NCI-H1105 treated with DMSO at 0.1 percent for 48 hours (cell line): ENCODE measurements at places on chromosomes 2 and 18.

- no peak for DNase-seq
These were observed 91.1 kb downstream of the MEP1B start for GRCh38 chr18:32280911-32281310.

GRCh38 chr2:110659248-110659647 is 18.6 kb downstream of the BUB1 start:
- DNase-seq, result no peak

DNA sequence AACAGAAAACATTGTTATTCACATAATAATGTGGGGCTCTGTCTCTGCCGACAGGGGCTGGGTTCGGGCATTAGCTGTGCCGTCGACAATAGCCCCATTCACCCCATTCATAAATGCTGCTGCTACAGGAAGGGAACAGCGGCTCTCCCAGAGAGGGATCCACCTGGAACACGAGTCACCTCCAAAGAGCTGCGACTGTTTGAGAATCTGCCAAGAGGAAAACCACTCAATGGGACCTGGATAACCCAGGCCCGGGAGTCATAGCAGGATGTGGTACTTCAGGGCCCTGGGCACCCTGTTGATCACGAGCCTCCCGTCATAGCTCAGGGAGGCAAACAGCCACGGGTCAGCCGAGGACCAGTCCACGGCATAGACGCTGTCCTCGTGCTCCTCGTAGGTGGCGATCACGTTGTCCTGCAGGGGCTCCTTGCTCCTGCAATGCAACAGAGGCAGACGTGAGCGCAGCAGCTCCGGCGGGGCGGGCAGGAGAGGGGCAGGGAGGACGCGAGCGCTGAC is 188.5 kb downstream of the EIPR1 start:
- DNase-seq, result no peak

DNA sequence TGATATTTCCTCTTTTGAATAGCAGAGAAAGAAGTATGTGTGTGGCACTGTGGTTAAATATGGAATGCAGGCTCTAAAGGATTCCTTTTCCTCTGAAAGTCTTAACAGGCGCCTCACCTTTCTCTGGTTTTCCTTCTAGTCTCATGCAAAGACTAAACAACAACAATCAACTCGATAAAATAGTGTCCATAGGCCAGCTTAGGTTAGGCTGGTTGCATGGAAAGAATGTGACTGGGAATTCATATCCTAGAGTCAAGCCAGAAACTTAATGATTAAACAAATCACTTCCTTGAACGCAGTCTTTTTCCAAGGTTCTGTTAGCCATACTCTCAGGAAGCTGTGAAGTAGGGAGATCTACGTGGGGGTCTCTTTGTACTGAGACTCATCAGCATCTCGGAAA is 800.8 kb upstream of the ID2 start:
- DNase-seq, result no peak

DNA sequence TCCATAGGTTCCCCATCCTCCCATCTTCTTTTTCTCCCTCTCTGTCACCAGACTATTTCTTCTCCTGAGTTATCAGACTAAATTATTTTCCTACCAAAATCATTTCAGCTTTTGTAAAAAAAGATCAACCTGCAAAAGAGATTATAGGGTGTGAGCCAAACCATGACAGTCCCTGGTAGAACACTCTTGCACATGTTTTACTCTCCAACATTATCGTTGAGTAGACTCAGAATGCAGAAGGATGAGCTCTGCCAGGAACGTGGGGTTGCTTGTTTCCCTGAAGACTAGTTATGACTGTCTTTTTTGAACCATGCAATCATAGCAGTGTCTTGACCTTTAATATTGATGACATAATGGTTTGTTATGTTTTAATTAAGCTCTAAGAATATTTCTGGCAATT is 360.1 kb upstream of the VWC2L start:
- no peak for DNase-seq

- no peak for DNase-seq
These were observed 180.1 kb downstream of the CDH2 start for GRCh38 chr18:27996801-27997272.

DNA sequence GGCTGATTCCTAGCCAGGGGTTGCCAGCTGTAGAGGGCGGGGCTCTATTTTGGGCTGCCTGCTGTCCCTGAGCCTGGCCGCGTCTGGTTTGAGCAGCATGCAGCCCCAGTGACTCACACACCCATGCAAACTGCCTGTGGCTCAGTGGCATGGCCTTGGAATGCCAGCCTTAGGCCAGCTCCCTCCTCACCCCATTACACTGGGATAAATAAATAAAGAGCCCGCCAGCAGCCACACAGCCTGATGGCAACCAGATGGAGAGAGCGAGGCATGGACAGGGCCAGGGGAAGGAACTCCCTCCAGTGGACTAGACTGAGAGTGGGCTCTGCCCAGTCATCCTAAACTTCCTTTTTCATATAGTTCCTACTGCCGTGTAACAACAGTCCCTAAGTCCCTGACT is 18.3 kb downstream of the NHEJ1 start:
- DNase-seq, result no peak

GRCh38 chr2:172436889-172437288 is 9.5 kb downstream of the ITGA6 start:
- no peak for DNase-seq

DNA sequence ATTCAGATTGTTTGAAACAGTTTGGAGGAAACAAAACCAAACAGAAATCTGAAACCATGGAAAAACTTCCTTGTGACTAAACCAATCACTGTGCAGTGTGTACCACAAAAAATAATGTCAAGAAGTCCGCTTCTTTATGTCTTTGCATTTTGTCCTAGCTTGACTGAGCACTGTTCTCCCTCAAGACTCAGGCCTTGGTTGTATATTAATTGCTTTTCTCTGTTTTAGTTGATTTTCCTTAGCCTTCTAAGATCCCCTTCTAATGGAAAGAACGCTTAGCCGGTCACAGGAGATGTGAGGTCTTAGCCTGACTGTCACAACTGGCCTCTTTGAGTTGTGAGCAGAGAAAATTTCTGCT is 56.6 kb downstream of the LCLAT1 start:
- no peak for DNase-seq

DNA sequence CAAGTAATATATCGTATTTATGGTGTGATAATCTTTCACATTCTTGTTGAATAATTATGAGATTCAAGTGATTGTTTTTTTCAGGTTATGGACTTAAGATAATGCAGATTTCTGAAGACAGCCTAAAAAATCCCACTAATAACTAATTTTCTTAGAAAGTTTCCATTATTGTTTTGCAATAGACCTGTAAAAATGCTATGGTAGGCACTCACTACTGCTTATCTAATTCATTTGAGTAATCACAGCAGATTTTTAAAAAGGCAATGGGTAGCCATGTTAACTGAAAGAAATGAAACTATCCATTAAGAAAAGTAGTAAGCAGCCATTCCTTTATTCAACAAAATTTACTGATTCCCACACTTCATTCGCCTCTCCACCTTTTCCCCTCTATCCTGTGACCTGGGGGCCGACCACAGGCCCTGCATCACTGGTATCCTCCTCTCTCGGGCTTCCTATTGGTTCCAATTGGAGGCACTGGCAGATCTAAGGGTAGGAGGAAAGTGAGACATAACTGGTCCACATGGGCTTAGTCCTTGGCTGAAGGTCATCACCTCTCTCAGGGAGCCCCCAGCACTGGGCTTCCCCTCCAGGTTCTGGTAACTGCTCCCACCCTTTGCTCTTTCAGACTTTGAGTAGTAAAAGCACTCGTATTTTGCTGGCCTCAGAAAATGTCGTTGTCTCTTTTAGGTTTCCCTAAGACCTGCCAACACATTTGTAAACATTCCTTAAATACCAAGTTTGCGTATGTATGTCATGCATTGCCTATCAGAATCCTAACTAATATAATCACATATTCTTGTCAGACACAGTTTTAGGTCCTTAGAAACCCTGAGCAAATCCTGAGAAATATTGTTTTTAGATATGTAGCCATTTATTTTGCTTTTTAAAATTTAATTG is 18.5 kb downstream of the RBMS1 start:
- no peak for DNase-seq

DNA sequence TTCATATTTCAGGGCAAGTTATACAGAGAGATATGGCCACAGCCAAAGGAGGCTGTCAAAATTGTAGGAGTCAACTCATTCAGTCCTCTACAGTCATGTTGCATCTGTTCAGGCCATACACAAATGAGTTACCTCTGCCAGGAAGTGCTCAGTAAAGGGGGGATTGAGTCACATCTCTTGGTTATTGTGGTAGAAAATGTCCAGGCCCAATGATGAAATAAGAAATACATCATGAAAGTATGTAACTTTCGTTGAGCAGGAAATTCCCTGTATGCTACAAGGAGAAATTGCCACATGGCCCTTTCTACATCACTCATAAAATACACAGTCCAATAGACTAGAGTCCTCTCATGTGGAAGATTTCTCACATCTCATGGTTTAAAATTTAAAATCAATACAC is 103.9 kb upstream of the COL3A1 start:
- no peak for DNase-seq

- DNase-seq, result no peak
These were observed 135.9 kb downstream of the CYP26B1 start for GRCh38 chr2:72011791-72012190.

GRCh38 chr2:205682971-205683501 is 735 bp downstream of the NRP2 start:
- DNase-seq, result no peak

GRCh38 chr2:85741211-85741832 is 12.5 kb upstream of the ATOH8 start:
- no peak for DNase-seq

DNA sequence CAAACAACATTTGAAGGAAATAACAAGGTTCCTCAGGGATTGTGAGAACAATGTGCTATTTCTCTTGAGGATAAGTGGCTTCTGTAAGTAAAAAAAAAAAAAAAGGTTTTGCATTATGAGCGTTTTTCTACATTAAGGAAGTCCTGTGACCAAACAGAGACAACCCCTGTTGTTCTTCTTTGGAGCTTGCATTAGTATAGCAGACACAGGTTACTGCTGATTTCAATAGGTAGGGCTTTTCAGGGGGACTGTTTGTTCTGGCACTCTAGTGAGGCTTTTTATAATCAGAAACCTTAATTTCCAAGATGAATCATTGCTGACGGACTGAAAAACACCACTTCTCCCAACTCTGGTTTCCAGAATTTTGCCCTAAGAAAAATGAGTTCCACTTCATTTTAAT is 8.2 kb downstream of the DPP10 start:
- DNase-seq, result no peak

DNA sequence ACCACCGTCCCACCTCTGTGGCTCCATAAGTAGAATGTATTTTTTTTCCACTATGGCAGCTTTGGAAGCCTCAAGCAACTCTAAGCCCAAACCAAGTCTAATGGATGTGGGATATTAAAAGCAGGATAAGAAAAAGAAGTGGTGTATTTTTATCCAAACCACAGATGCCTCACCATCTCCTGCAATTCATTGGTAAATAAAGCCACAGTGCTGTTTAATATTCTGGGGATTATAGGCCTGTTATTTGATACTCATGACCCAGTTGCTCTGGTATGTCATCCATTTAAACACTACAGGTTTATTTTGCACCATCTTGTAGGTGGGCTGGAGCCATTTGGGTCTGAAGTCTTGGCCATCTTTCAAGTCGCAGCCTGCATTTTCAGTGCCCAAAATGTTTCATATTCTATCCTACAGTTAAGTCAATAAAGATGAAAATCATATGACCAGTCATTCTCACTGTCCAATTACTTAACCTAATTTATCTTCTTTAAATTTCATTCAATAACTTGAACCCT is 279.5 kb upstream of the EPHA4 start:
- no peak for DNase-seq

- no peak for DNase-seq
These were observed 955.4 kb upstream of the FANCL start for GRCh38 chr2:59196491-59196890.

- DNase-seq, result peak; percentile 38
These were observed at the start of gene PID1 for GRCh38 chr2:229270551-229271410. TSS of gene PID1 (minus strand) at chr2:229271287. CDS start at chr2:229271043, 244 bp downstream.

DNA sequence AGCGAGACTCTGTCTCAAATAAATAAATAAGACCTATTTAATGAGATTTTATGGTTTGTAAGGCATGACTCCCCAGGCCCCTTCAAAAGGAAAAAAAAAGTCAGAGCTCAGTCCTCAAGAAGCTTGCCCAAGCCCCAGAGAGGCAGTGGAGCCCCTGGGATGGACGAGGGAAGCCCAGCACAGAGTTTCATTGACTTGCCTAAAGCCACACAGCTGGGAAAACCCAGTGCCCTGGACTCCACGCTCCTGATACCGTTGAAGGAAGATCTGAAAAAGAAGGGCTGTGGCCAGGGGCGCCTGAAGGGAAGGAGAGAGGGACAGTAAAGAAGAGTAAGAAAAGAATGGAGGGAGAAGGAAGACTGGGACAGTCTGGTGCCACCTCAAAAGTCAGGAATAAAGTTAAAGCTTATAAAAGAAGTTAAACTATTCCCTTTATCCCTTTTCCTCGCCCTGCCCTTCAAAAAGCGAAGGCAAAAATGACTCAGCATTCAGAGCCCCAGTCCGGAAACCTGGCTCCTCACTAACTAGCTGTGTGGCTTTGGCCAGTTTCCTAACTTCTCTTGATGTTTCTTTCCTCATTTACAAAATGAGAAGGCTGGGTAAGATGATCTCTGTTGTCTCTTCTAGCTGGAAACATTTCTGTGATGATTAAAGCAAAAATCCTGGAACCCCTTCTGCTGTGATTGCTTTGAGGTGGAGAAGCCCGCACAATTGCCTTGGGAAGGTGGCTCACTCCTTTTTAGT is 46.7 kb downstream of the LYPD1 start:
- no peak for DNase-seq

GRCh38 chr2:31078579-31079105 is 59.6 kb downstream of the GALNT14 start:
- DNase-seq, result no peak

GRCh38 chr18:12625241-12625640 is 32.7 kb downstream of the SPIRE1 start:
- DNase-seq, result no peak

DNA sequence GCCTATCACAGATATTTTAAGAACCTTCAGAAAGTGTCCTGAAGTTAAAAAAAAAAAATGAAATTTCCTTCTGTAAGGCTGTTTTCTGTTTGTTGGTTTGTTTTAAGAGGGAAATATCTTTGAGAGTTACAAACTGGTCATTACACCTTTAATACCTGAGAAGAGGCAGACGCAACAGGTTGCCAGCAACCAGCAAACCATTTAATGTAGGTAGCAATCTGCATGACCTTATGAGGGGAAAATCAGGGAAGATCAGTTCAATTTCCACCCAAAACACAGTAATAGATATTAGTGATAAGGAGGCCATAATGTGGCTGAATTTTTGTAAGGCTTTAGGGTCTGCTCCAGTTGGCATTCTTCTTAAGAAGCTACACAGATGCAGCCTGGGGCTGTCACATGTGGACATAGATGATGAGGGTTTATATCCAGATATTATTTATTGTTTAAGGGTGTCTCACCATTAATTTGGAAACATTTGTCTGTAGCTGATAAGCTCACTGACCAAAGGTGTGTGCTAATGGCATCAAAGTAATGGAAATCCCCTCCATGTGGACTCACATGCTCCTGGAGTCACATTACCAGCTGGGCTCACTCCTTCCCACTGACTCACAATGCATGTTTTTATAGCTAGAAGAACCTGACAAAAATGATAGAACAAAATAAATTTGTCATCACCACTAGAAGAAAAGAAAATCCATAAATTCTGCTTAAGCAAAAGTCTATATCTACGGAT is 83.5 kb upstream of the DTNA start:
- no peak for DNase-seq
